Myocyte (in vitro differentiated cells): ENCODE measurements at places on chromosomes 3 and 15. TPM values are rescaled to one million over a fixed set of nuclear protein-coding genes. Genes with fewer than 3 reads are reported as not detected.

DNA sequence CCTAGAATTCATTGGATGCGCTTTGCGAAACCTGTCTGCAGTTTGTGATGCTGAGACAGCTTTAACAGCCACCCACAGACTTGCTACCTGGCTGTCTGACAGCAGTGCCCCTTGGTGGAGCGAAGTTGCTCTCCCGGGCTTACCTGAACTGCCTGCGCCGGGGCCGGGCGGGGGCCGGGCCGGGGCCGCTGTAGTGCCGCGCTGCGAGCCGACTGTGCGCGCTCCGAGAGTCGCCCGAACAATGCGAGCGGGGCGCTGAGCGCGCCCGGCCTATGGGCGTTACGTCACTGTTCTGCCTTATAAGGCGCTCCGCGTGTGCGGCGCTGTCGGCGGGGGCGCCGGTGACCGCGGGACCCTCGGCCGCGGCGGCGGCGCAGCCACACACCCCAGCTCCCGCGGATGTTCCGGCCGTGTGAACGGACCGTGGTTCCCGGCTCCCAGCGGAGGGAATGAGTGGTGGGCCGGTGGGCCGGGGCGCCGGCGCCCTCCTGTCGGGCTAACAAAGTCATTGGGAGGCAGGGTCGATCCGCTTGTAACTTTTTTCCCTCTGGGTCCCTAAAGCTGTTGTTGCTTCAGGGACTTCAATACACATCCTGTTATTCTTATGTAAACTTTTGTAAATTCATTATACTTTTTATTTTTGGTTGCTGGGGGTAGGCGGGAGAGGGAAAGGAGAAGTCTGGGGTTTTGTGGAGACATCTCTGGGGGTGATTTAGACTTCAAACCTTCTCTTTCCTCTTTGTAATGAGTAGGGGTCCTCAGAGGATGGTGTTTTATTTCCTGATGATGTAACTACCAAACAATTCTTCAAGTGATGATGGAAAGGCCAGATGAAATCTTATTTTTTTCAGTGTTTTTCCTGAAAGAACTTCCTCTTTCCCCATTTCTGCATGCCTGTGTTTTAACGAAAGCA lies 58.5 kb downstream of the CMSS1 start:
- DNase-seq: peak; percentile 72

DNA sequence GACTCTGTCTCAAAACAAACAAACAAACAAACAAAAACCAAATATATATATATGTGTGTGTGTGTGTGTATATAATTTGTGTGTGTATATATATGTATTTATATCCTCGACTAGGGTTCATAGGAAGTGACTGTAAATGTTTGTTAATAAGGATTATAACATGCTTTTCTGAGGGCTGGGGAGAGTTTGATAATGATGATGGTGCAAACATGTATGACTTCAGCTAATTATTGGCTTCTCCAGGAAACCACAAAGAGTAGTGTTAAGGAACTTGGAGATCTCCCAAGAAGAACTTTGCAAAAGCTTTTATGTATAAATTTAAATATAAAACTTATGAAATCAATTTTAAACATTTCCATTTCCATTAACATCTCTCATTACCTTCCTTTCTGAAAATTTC lies 3.9 kb upstream of the OPA1 start:
- DNase-seq: no peak

GRCh38 chr15:32972686-32973085 lies 221.8 kb downstream of the FMN1 start:
- DNase-seq: no peak

Gene AMOTL2
- total RNA-seq: 116 and 125 TPM in 2 replicates

Gene C3orf52
- total RNA-seq: 11.8 and 18.6 TPM in 2 replicates

DNA sequence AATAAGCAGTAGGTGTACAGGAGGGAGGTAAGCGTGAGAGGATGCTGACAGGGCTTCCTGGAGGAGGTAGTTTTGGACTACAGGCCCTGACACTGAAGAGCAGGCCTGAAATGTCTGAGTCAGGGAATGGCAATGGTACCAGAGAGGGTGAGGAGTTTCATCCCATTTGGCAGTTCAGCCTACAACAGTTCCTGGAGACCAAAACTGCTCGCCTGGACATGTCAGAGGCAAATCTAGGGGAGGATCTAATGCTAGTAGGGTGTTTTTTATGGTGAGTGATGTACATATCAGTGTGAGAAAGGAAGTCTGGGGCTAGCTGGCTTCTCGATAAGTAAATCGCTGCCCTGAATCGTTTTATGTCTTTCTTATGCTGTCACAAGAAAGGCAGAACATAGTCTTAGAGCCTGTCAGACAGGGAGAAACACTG lies 13.8 kb upstream of the TNFSF10 start:
- DNase-seq: no peak

DNA sequence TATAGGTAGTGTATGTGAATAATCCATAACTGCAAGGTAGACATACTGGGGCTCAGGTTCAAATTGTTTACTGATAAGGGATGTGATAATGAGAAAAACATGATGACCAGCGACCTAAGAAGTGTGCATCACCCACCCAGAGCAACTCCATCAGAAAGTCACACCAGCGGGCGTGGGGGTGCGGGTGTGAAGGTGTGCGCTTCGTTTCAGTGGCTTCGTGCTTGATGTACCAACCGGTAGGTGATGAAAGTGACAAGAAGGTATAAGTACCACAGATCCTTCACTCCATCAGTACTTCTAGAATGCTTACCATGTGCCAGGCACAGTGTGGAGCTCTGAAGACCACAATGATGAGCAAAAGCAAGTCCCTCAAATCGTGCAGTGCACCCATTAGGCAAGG lies 11.2 kb downstream of the ANP32A start:
- no peak for DNase-seq

DNA sequence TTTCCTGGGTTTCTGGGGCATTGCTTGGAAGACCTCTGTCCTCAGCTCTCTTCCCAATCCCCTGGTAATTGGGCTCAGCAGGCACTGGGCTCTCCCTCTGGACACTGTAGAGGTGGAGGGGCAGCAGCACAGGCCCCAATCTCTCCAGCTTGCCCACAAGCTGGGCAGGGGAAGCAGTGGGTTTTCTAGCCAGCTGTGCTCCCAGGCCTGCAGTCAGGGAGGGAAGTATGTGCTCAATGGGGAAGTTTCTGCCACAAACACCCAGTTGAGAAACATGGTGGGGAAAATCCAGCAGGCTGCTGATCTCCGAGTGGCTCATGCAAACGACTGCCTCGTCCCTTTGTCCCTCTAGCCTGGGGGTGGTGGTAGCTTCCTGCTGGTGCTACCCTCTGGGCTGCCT lies 12.8 kb upstream of the RFT1 start:
- no peak for DNase-seq

Gene FAM3D
- not detected in 2 replicates for total RNA-seq

Gene GASK1A
- not detected in 2 replicates for total RNA-seq

DNA sequence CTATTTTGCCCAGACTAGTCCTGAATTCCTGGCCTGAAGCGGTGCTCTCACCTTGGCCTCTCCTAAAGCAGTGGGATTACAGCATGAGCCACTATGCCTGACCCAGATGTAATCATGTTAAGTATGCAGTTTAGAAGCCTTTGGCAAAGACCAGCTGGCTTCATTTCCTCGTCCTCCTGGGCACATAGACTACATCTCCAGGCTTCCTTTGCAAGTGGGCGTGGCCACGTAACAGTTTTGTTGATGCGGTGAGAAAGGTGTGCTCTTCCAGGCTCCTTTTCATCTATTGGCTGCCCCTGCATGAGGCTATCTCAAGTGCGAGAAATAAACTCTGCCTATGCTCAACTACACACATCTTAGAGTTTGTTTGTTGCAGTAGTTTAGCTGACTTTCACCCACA lies 13.0 kb downstream of the SV2B start:
- no peak for DNase-seq

- DNase-seq: peak; percentile 92
These were observed 500.4 kb downstream of the SHQ1 start for GRCh38 chr3:72347819-72348319.

GRCh38 chr3:98628317-98628716 lies 34.9 kb upstream of the CPOX start:
- DNase-seq: no peak

- no peak for DNase-seq
These were observed 831.7 kb upstream of the ARPP21 start for GRCh38 chr3:34807611-34808010.

DNA sequence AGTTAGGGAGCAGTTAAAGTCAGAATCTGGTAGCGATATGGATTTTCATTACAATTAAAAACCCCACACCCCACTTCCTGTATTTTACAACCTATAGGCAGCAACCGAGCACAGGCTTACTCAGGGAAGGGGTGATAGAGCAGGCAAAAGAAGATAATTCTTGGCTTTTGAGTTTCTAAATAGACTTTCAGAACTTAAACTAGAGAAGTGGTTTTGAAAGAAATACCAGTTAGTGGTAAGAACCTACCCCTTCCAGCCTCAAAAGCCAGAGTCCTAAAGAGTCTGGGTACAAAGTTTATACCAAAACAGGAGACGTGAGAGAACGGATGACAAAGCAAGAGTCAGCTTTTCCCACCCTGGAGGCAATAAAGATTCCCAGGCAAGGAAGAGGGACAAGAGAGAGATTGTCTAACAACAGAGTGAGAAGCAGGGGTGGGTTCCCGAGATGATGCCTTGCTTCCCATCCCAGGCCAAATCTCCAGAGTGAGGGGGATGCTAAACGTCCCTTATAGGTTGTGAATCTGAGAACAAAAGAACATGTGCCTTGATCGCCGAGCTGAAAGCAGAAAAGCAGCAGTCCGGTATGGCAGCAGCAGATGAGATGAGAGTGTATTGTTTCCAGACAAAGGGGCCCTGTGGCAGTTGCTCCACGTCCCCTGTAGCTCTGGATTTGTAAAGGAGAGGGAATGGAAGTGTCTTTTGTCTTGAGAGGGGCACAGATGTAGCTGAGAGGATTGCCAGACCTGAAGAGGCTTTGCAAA lies 36.8 kb downstream of the KLHL6 start:
- DNase-seq: no peak

DNA sequence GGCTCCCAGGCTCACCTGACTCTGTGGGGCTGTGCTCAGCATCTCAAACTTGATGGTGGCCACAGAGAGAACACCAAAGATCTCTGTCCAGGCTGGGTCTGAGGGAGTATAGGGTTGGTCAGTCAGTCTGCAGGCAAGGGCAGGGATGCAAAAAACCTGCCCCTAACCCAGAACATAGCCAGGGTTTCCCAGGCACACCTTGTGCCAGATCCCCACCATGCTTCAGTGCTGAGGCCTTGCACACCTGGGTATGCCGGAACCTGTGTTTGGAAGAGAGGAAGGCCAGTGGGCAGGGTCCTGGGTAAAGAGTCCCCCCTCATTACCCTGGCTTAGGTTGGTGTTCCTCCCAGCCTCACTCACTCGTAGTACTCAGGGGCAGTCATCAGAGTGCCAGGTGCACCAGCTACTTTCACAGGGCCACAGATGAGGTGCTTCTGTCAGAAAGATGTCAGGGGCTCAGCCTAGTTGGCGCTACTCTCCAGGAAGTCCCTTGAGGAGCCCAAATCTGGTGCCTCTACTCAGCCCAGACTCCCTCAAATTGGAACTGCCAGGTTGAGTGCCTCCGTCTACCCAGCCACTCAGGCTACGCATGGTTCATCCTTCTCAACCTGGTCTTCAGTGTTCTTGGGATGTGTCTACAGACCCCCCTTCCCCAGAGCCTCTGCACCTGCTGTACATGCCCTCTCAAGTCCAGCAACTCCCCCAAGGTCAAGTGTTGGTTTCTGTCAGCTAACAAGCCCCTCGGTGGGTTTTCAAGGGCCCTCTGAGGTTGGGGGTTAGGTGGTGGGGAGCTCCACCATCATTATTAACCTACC lies 1.8 kb downstream of the DALRD3 start:
- DNase-seq: no peak

Gene SOX2
- total RNA-seq: not detected in 2 replicates

- no peak for DNase-seq
These were observed 1.8 kb downstream of the PRR23E start for GRCh38 chr3:127194601-127195187.

- peak; percentile 8 for DNase-seq
These were observed 361.9 kb upstream of the ICE2 start for GRCh38 chr15:60840703-60841411.

Gene CAPN3
- 8.2 and 12.3 TPM in 2 replicates for total RNA-seq
